Hair follicle dermal papilla cell (primary cell): ENCODE measurements at places on chromosomes 4 and X. TPM values are rescaled to one million over a fixed set of nuclear protein-coding genes. Genes with fewer than 3 reads are reported as not detected.

Gene NEK1
- 9.0 and 10.1 TPM in 2 replicates for total RNA-seq

Gene POLN
- 3.2 and 3.5 TPM in 2 replicates for total RNA-seq

Gene PPP2R2C
- 0.24 TPM in 1 of 2 replicates, not detected in the other for total RNA-seq

Gene TMLHE
- total RNA-seq, result 22.1 and 23.3 TPM in 2 replicates

Gene MAMLD1
- total RNA-seq, result 1.7 and 1.9 TPM in 2 replicates

Gene CLDN22
- under 0.01 TPM in 2 replicates for total RNA-seq

Gene NEUROG2
- total RNA-seq, result not detected in 2 replicates

Gene PITX2
- 11.4 and 18.1 TPM in 2 replicates for total RNA-seq

Gene ANK2
- total RNA-seq, result 84.4 and 97.5 TPM in 2 replicates

Gene ATP6AP1
- 52.0 and 53.1 TPM in 2 replicates for total RNA-seq

Gene SERTM2
- total RNA-seq, result not detected in 2 replicates
